EH (cell line): ENCODE measurements at places on chromosomes 5 and 9.

DNA sequence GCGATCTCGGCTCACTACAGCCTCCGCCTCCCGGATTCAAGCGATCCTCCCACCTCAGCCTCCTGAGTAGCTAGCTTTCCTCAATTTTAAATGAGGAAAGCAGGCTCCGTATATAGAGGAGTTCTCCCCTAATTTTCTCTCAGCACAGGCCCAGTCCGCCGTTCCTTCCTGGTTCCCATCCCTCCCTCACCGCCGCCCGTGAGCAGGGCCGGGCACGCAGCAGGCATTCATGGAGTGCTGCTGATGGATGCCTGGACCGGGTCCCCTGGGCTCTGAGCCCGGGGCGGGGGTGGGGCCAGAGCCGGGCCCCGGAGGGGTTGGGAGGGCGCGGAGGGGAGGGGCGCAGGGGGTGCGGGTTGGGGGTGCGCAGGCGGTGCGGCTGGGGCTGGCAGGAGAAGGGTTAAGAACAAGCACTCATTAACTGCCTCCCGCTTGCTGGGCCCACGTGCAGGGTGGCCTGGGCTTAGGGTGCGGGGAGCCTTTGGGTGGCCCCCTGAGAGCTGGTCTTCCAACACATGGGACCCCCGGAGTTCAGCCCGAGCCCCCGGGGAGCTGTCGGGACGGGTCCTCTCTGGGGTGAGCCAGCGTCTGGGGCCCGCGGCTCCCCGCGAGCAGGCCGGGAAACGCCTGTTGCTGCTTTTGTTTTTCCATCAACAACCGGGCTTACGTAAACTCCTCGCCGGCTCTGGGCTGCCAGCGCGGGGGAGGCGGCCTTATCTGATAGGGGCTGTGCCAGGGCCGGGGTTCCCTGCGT, 33.7 kb downstream of the LHX2 start:
- DNase-seq, result peak; percentile 28

DNA sequence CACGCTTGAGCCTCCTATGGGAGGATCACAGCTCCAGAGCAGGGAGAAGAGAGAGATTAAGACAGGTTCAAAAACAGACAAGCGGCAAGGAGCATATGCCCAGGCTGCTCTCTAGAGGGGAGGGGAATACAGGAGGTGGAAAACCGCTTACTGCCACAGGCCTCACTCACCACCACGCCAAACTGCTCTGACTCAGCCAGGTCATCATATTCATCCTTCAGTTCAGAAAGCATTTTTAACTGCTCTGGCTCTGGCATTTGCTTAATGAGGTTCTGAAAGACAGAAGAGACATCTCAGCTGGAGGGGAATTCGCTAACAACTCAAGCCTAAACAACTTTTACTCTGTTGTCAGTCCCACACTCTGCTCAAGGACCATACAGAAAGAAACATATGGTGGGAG, 40.1 kb downstream of the PCDHGC5 start:
- peak; percentile 80 for DNase-seq

GRCh38 chr9:94926431-94926800, 199.9 kb downstream of the AOPEP start:
- no peak for DNase-seq

DNA sequence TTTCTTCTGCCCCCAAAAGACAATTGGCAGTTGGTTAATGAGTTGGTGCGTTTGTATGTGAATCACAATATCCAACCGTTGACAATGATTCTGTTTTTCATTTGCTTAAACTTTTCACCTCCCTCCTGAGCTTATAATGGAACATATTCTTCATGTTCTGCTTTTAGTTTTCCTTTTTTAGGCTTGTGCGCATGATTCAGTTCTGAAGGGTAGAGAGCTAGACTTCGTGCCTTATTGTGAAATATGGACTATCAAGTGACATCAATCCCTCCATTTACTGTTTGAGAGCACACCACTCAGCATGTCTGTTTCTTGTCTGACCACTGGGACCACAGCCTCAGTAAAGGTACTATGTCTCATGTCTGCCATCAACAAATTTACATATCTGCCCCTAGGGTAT, 30.5 kb upstream of the LPAR1 start:
- DNase-seq, result peak; percentile 42

- no peak for DNase-seq
Measured at GRCh38 chr9:73133921-73134407, 17.7 kb upstream of the ANXA1 start.

DNA sequence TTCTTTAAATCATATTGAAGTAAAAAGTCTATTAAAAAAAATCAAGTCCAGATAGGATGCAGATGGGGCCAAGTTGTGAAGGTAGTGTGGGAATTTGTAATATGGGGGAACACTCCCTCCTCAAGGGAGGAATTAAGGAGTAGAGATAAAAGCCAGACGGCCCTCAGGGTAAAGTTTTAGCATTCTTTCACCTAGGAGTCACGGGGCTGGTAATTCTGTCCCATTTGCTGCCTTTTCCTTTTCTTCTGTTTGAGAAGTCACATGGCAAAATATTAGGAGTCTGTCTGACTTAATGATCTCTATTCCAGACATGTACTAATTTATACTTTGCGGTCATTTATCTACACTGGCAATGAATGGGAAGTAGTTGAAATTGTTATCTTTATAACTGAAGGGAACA, 61.9 kb downstream of the SNX24 start:
- peak; percentile 85 for DNase-seq
